ENCODE measurements at places on chromosomes 7 and 10.

DNA sequence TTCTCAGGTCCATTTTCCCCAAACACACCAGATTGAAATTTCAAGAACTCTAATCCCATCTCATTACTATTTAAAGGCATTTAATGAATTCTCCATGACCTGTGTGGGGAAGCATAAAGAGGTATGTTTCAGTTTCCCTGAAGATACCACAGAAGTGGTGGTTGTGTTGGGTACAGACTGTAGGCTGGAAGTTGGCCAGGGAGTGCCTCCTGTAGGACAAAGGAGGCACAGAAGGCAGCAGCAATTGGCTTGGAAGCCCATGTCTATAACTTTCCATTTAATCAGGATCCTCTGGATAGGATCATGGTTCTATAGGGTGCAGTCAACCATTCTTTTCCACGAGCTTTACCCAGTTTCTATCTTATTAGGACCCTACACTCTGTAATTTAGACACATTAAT, 8.6 kb upstream of the BET1 start:
- no peak for DNase-seq

- DNase-seq = no peak
Measured at GRCh38 chr10:131663351-131663750, 237.5 kb upstream of the PPP2R2D start.

DNA sequence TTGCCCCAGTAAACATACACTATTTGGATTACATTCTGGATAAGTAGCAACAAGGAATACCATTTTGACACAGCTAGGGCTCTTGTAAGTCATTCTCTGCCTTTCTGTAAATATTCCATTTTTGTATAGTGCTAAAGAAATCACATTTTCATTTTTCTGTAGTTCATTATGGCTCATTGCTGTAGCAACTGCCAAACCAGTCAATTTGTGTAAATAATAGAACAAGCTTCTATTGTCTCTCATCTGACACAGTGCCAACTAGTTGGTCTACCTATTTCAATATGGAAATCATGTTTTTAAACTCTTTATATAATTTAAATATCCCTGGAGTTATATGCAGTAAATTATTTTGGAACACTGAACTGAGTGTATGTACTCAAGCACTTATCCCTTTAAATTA, 193.7 kb downstream of the RELN start:
- no peak for DNase-seq

GRCh38 chr10:128852449-128852848, 614.6 kb upstream of the MGMT start:
- no peak for DNase-seq

DNA sequence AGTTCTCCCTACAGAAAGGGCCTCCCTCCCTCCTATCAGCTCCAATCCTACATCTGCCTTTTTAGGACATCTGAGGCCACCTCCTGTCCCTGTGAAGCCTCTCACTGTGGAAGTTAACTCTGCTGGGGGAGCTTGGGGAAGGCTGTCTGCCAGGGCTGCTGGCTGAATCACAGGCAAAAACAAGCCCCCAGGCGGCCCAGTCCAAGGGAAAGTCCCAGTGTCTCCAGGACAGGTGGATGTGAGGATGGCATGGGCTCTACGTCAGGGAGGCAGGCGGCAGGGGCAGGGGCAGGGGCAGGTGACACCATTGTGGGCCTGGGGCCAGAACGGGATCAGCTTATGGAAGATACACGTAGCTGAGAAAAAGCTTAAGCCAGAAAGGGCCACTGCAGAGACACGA, 240.2 kb downstream of the MAD1L1 start:
- DNase-seq = no peak

- DNase-seq = no peak
Measured at GRCh38 chr10:52442576-52442975, 128.5 kb downstream of the DKK1 start.

DNA sequence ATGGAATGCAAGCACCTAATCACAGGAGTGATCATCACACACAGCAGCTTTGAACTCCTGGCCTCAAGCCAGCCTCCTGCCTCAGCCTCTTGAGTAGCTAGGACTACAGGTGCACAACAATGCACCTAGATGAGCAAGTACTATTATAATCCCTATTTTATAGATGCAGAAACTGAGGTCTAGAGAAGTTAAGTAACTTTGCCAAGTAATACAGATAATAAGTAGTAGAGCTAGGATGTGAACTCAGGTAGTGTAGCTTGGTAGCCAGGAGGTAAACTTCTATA, 33.7 kb downstream of the DNAJC12 start:
- no peak for DNase-seq

GRCh38 chr10:3460420-3461128, 288.0 kb upstream of the PITRM1 start:
- no peak for DNase-seq

GRCh38 chr7:35718047-35718446, 23.1 kb upstream of the HERPUD2 start:
- DNase-seq = no peak

GRCh38 chr10:15433850-15434537, 62.9 kb upstream of the FAM171A1 start:
- DNase-seq = no peak

- DNase-seq = no peak
Measured at GRCh38 chr10:61296161-61296560, 157.0 kb downstream of the TMEM26 start.

GRCh38 chr7:55288070-55288824, 76.9 kb upstream of the LANCL2 start:
- DNase-seq = no peak

DNA sequence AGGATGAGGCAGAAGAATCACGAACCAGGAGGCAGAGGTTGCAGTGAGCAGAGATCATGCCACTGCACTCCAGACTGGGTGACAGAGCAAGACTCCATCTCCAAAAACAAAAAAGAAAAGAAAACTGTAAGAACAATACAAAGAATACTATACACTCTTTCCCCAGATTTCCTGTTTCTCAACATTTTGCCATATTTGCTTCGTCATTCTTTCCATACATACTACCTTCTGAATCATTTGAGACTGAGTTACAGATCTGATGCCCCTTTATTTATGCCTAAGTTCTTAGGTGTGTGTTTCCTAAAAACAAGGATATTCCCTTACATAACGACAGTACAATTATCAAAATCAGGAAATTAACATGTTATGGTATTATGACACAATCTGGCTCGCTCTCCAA, 168.4 kb upstream of the CELF2 start:
- DNase-seq = no peak

GRCh38 chr10:14916600-14916999, 37.3 kb downstream of the DCLRE1C start:
- no peak for DNase-seq

DNA sequence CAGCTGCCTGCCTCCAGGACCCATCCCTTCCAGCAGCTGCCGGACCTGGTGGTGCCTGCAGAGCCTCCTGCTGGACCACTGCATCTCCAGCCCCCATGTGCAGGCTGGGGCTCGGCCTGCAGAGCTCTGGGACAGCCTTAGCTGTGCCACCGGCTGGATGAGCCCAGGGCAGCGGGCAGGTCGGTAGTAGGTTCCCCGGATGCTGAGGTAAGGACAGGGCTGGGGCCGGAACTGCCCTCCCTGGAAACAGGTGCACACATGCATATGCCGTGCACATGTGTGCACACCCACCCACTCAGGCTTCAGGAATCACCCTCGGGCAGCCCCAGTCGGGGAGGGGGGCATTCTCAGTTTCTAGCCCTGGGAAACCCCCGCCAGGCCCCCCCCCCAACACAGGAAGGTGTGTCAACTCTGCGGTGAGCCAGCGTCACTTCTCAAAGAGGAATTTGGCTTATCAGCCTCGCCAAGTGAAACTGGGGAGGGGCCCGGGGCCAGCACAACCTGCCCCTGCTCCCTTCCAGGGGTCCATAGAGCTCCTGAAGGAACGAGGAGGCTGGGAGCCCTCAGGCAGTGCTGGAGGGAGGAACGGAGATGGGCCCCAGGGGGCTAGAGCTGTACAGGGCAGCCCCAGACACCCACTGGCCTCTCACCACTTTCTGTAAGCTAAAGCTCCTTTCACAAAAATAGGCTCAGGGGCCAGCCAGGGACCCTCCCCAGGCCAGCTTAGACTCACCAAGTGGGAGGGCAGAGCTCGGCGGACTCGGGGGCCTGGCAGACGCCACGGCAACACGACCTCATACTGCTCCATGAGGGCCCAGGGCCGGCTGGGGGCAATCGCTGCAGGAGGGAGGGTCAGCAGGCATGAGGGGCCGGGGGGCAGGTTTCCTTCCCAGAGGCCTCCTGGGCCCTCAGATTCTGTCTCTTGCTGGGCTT, 1.7 kb downstream of the ADAM8 start:
- no peak for DNase-seq

DNA sequence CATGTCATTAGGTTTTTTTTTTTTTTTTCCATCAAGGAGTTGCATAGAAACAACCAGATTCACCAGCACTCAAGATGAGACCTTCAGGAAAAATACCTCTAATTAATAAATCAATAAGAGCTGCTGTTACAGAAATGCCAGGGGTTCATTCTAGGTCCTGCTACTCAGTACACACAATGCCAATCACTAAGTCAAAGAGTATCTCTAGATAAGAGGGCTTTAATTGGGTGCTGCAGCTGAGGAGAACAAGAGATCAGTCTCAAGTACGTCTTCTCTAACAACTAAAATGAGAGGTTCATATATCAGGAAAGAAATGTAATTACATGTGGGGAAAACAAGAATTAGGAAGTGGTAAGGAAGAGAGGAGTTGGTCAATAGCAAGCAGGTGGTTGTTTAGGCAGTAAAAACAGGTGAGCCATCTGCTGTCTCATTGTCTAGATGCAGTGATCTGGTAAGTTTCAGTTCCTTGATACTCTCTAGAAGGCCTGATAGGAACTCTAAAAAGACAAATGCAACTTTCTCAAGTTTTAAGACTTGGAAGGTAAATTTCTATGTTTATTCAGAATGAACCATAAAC, 272.9 kb upstream of the ZWINT start:
- peak; percentile 21 for DNase-seq

DNA sequence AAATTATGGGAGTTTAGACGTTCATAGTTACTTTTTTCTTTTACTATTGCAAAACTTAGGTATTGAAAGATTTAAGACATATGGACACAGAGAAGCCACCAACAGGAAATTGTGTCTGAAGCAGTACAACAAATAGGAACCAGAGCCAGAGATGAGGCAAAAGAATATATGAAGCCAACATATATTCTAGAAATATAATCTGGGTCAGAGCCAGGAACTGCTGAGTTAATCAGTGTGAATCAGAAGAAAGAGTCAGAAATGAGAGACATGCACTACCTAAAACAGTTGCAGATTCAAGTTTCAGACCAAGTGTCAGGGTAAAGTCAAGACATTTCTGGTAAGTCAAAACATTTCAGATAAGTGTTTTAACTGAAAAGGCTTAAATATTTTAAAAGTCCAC, 67.7 kb downstream of the DGKB start:
- no peak for DNase-seq

DNA sequence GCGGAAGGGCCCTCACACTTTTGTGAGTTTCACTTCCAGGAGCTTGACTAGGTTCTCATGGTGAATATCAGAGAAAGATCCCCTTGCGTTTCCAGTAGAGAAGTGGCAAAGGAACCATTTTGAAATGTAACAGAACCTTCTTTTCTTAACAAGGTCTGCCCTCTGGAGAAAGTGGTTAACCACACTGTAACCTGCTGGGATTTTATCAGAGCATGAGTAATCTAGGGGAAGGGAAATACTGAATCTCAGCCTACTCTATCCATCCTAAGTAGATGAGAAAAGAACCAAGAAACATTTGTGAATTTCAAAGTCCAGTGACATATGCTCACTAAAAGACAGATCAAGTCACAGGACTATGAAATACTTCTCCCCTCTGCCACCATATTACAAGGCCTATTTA, 235.5 kb downstream of the ZEB1 start:
- no peak for DNase-seq

- no peak for DNase-seq
Measured at GRCh38 chr7:123789817-123790216, 41.0 kb upstream of the WASL start.

DNA sequence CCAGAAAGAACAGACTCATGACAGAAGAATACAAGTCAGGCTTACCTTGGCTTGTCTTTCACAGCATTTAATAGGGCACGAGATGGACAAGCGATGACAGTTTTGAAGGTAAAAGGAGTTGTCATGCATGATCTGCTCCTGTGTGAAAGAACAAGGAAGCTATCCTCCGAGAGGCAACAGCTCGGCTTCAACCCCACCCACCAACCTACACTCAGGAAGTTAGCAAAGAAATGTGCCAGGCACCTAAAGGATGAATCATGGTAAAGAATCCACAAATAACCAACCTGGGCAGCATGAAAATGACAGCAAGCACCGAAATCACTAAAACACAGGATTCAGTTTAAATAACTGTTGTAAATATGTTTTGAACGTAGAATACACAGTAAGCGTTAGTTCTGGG, 700.2 kb downstream of the TYW1 start:
- DNase-seq = no peak

- no peak for DNase-seq
Measured at GRCh38 chr7:35253460-35253709, 515 bp downstream of the TBX20 start.

DNA sequence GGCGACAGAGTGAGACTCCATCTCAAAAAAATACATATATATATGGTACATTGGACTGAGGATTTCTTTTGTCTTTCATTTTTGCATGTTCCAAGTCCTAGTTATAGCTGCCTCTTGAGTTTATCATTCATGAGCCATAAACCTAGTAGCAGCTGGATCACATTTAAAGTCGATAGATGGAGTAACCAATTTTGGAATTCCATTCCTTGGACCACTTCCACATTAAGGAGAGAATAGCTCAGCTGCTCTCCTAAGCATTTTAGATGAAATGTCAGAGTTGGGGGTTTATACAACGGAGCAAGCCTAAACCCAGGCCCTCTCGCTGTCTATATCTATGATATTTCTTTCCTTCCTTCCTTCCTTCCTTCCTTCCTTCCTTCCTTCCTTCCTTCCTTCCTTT, 141.2 kb downstream of the LYZL1 start:
- no peak for DNase-seq

- no peak for DNase-seq
Measured at GRCh38 chr10:113970641-113971040, 73.0 kb upstream of the ADRB1 start.

- peak; percentile 19 for DNase-seq
Measured at GRCh38 chr10:48389272-48389671, 82.8 kb downstream of the MAPK8 start.

DNA sequence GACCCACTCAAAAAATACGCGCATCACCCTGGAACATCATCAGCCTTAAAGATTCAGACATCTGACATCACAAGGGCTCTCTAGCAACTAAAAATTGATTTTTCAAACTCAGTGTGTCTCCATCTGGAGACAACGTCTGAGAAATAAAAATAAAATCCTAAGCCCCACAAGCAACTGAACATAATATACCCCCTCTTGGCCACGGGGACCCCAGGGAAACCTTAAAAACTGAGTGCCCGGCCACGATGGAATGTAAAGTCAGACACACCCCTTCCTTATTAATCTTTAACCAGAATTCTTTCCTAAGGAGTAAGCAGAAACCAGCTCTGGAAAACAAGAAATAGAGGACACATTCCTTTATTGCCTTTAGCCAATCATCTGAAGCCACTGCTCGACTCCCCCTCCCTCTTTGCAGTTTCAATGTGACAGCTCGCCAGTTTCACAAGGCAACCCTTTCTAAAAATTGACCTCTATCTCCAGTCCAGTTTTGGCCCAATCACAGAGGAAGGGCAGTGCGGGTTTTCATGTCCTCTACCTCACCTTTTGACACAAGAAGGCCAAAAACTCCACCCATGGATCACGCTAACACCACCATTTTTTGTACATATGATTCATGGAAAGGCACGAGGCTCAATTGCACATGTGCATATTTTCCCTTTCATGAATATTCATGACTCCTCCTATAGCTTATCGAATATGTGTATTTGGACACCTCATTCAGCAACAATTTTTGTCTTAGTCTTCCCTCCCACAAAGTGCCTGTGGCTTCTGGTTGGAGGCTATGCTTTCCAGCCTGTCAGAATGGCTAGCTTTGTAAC, 24.2 kb downstream of the IFIT3 start:
- DNase-seq = no peak

All from NCI-H187 treated with DMSO at 0.1 percent for 48 hours (cell line).